ENCODE measurements at places on chromosomes 11 and 22.

DNA sequence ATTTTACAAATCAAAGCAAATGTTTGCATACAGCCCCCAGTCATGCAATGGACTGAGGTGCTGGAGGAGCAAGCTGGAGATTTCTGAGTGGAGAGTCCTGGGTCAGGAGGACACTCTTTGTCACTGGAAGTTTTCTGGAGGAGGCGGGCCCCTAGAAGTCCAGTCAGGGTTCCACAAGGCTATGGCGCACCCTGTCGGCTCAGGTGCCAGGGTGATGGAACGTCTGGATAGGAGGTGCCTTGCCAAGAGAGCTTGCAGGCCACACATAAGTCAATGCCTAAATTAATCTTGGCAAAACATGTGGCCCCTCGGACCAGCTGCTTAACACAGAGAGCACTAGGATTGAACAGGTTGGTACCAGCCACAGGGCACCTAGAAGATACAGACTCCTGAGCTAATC lies 174.7 kb upstream of the CADM1 start:
- DNase-seq = no peak

DNA sequence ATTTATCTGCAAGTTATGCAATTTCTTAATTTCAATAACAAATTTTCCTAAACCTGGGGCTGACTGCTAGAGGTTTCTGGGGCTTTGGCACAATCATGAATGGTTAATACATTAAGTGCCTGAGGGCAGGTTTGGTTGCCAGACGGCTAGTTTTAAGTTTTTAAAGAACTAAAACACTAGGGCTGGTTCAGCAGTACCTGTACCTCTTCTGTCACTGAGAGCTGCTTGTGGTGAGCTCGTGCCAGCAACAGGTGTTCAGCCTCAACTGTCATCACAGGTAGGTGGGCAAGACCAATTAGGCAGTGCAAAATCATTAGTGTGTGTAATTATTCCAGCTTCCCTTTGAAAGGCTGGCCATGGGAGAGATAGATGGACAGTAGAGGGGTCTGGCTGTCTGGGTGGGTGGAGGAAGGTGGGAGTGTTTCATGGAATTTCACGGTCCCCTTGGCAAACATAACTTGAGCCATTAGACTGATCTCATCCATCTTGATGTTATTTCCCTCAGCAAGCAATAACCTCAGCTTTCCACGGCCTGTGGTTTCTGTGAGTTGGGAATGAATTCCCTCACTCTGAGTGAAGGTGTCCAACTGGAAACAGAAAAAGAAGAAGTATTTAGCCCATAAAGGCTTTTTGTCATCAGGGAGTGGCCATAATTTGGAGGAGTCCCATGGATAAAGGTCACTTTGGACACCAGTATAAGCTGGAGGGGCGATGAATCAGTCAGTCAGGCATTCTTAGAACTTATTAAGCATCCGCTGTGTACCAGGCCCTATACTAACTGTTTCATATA lies 114.8 kb downstream of the SNX19 start:
- no peak for DNase-seq

DNA sequence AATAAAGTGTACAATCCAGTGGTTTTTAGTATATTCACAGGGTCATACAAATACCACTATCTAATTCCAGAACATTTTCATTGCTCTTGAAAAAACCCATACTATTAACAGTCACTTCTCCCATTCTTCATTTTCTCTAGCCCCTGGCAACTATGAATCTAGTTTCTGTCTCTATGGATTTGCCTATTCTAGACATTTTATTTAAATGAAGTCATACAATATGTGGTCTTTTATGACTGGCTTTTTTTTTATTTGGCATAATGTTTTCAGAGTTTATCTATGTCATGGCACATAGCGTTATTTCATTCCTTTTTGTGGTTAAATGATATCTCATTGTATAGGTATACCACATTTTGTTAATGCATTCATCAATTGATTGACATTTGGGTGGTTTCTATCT lies 59.4 kb downstream of the KDM2A start:
- no peak for DNase-seq

DNA sequence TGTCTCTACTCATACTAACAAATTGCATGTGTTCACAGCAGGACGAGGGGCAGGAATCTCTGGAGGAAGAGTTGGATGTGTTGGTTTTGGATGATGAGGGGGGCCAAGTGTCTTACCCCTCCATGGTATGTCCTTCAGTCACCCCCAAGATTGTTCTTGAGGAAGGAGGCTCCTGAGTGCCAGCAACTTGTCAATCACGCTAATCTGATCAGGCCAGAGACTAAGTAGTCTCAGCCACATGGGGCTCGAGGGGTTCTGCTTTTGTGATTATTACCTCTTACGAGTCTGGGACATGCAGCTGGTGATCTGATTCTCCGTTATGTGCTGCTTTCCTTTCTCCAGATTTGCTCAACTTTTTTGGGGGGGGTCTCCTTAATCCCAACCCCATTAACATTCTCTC lies 54.3 kb downstream of the CTNND1 start:
- DNase-seq = no peak

DNA sequence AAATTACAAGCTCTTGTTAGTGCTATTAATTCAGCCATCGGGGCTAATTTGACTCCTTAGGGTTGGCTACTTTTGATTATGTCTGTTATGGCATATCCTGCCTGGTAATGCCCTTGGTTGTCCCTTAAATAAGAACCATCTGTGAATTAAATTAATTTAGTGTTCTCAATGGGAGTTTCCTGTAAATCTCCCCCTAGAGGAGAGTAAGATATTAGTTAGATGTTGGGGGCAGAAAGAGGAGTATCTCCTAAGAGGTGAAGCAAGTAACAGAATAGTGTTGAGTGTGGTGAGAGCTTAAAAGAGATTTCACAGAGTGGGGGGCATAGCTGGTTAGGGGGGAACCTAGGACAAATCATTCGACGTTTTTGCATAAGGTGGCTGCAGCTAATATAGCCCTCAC lies 1126.9 kb downstream of the JRKL start:
- no peak for DNase-seq

DNA sequence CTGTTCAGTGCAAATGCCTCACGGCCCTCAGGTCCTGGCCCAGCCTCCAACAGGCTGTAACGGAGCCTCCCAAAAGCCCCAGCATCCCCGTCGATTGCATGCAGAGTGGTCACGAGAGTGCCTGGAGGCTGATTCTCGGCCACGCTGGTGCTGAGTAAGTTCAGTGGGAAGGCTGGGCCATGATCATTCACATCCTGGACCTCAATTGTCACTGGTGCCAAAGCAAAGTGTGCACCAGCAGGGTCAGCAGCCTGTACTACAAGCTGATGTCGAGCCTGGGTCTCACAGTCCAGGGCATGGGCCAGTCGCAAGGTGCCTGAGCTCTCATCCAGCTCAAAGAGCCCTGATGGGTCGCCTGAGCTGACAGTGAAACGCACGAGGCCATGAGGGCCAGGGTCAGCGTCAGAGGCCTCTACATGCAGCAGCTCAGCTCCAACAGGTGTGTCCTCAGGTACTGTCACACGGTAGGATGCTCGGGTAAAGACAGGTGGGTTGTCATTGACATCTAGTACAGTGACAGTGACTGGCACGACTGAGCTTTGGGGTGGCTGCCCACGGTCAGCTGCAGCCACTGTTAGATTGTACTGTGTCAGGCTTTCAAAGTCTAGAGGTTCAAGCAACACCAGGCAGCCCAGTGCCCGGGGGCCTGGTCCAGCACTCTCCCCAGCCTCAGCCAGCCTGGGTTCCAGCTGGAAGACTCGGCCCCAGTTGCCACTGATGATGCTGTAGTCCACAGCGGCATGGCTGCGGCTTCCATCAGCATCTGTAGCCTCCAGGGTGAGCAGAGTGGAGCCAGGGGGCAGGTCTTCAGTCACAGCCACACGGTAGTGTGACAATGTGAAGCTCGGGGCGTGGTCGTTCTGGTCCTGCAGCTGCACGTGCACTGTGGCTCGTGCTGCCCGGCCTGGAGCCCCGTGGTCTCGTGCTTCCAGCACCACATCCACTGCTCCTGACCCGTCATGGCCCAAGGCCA lies 4.5 kb upstream of the TPP1 start:
- no peak for DNase-seq

DNA sequence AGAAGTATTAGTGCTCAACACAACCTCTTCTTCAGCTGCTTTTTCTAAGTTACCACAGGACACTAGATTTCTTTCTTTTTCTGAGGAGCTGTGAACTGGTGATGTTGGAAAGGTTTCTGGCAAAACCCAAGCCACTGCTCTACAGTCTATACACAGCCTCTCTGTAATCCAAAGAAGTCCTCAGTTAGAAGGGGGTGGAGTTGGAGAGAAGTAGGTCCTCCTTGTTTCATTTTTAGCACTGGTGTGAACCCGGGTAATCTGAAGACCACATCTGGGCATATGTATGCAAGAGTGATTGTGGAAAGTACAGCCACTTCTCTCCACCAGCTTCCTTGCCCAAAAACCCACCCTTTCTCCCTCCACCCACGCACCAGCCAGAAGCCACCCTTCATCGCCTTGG lies 1168.1 kb downstream of the LRRC4C start:
- no peak for DNase-seq

DNA sequence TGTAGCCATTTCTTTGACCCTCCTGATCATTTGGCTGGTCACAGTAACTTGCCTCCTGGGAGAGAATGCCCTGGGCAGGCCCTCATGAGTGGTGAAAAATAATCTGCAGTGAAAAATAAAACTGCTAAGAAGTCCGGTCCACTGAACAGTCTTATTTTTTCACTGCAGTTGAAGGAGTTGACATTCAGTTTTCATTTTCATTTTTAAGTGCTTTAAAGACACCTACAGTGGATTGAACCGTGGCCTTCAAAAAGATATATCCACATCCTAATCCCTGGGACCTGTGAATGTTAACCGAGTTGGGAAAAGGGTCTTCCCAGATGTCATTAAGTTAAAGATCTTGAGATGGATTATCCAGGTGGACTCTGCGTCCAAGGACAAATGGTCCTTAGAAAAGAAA lies 153.6 kb upstream of the GRK3 start:
- DNase-seq = no peak

DNA sequence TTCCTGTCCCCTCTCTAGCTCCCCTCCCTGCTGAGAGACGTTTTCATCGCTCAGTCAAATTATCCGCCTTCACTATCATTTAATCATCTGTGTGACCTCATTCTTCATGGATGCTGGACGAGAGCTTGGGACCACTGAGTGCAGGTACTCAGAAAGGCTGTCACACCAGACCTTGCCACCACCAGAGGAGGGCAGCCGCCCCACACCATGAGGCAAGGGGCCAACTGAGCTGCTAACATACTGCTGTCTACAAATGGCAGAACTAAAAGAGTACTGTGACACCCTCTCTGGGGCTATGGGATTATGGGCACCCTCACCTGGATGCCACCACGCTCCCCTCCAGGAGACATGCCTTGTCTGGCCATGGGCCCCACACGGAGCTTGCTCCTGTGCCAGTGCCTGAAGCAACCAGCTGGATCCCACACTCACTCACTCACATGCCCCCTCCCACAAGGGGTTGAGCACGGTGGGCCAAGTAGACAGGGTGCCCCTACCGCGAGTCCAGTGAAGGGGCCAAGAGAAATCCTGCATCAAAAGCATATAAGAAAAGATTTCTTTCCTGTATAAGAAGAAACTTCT lies 670.0 kb upstream of the CCDC90B start:
- DNase-seq = no peak

DNA sequence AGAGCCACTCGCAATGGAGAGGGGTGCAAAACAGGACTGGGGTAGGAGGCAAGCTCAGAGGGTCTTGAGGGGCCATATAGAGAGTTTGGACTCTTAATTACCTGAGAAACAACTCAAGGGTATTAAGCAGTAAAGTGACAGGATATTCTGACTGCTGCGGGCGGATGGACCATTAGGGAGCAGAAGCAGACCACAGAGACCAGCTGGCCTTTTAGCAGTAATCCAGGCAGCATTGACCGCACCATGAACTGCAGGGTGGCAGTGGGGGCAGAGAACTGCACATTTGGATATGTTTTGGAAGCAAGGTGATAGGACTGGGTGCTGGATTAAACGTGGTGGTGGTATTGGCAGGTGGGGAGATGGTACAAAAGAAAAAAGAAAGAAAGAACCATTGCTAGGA lies 125.3 kb downstream of the DBX1 start:
- DNase-seq = no peak

- no peak for DNase-seq
Observed at GRCh38 chr11:12677131-12677530, 2.9 kb downstream of the TEAD1 start.

- no peak for DNase-seq
Observed at GRCh38 chr11:77276271-77276670, 25.2 kb downstream of the GDPD4 start.

- DNase-seq = no peak
Observed at GRCh38 chr11:121932646-121933185, 183.3 kb downstream of the BLID start.

- DNase-seq = no peak
Observed at GRCh38 chr11:13672576-13673210, 4.2 kb downstream of the FAR1 start.

GRCh38 chr22:38230108-38230825 lies 28.5 kb downstream of the MAFF start:
- peak; percentile 69 for DNase-seq

GRCh38 chr11:103997082-103997481 lies 39.4 kb upstream of the DDI1 start:
- no peak for DNase-seq

DNA sequence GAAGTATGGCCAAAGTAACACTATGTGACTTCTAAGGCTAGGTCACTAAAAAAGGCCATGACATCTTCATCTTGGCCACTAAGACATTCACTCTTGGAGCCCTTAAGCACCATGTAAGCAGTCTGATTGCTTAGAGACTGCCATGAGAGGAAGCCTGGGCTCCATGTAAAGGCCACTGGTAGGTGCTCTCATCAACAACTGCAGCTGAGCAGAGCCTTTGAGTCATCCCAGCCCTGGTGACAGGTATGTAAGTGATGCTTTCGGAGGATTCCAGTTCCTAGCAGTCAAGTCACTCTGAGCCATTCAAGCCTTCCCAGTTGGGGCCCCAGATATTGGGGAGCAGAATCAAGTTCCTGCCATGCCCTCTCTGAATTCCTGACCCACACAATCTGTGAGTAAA lies 26.2 kb downstream of the GAB2 start:
- DNase-seq = no peak

DNA sequence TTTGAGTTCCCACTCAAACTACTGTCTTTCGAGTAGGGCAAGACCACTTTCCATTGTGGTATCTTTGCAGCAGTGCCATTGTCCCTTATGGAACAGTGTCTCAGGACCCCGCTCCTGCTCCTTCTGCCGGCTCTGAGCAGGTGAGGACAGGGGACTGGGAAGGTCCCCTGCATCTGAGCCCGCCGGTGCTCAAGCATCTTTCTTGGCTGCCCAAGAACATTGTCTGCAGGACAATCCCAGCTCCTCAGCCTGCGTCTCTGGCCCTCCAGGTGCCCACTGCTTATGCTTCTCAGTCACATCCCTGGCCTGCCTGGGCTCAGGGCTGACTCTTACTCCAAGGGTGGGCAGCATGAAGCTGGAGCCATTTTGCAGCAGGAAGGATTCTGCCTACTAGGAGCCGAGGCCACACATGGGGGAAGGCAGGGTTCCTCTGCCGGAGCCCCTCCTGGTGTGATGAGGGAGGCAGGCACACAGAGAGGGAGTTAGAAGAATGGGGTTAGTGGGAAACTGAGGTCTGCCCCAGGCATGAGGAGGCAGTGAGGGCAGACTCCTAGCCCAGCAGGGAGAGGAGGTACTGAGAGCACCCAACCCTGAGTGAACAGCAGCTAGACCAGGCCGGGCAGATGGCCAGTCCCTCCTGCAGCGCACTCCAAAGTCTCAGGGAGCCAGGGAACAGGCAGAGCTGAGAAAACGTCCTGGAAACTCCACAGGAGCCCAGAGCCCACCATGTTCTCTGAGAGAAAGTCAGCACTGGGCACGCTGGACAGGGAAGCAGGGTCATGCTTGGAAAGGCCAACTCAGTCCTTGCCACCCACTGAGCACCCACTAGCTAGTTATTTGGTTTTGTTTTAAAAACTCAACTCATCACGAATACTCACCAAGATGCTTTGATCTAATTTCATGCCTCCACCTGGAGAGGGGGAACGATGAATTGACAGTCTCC lies 7.5 kb upstream of the PPARA start:
- no peak for DNase-seq

All from GM12891 (cell line).